Fibroblast of skin of right quadriceps (primary cell): ENCODE measurements at places on chromosomes 1 and 21.
A peak's percentile ranks its signal among the peaks of the same experiment; 100 is the strongest.

- no peak for DNase-seq
Measured at GRCh38 chr1:159823406-159823805, 3.3 kb upstream of the SLAMF8 start.

GRCh38 chr1:56418151-56418631 is 161.2 kb downstream of the PLPP3 start:
- no peak for DNase-seq

GRCh38 chr1:23904748-23905357 is 8.3 kb downstream of the CNR2 start:
- no peak for DNase-seq

DNA sequence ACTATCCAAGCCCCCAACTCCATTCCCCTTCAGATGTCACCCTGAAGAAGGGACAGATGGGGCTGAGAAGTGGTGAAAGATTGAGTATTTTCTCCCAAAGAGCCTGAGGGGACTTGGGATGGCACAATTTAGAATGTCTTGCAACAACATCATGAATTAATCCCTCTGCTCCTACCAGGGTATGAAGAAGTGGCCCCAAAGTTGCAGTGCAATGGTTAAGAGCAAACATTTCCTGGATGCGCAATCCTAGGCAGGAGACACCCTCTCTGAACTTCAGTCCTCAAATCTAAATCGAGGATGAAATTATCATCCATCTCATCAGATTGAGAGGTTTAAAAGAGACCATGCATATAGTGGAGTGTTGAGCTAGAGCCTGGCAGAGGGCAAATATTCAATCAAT is 28.6 kb upstream of the CITED4 start:
- DNase-seq: no peak

- DNase-seq: peak; percentile 71
Measured at GRCh38 chr1:57063406-57064125, 97.8 kb upstream of the C8B start.

- peak; percentile 12 for DNase-seq
Measured at GRCh38 chr1:183454377-183454776, 17.9 kb upstream of the SMG7 start.

- no peak for DNase-seq
Measured at GRCh38 chr1:67491280-67491679, 61.1 kb upstream of the SERBP1 start.

- DNase-seq: peak; percentile 73
Measured at GRCh38 chr1:216462066-216462775, 39.0 kb upstream of the USH2A start.

DNA sequence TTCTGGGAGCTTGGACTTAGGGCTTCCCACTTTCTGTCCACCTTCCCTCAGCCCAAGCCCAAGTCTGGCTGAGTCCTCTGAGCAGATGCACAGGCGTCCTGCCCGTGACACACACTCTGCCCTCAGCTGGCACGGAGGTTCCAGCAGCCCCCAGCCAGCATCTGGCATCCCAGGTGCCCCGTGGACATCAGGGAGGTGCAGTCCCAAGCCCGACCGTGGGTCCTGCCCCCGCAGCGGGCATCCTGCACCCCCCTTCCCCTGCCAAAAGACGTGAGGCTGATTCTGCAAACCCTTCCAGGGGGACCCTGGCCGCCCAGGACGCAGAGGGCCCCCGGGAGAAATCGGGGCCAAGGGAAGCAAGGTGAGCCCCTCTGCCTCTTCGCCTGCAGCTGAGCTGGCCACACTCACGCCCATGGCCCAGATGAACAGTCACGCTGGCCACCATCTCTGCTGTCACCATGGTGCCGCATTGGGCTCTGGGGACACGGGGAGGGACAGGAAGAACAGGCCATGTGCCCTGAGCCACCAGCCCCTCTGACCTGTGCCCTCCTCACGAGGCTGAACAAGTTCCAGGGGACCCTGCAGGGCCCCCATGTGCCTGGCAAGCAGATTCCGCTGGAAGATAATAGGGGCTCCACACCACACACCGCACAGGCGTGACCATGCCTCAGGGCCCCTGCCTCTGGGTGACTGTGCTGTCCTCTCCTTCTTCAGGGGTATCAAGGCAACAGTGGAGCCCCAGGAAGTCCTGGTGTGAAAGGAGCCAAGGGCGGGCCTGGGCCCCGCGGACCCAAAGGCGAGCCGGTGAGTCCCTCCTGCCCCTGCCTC is 20.6 kb downstream of the COL6A2 start:
- no peak for DNase-seq

GRCh38 chr1:221228594-221228993 is 349.4 kb downstream of the HLX start:
- DNase-seq: no peak

DNA sequence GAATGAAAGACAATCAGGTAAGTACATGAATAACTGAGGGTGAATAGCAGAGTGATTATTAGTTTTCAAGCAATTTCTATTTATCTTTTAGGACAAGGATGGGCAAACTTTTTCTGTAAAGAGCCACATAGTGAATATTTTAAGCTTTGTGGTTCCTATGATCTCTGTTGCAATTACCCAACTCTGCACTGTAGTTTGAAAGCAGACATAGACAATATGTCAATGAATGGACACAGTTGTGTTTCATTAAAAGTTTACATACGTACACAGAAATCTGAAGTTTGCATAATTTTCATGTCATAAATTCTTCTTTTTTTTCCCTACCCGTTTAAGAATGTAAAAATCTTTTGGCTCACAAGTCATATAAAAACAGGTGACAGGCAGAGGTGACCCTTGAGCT is 71.4 kb downstream of the ZNF281 start:
- DNase-seq: peak; percentile 57

- no peak for DNase-seq
Measured at GRCh38 chr1:110455151-110455550, 4.2 kb downstream of the PROK1 start.

DNA sequence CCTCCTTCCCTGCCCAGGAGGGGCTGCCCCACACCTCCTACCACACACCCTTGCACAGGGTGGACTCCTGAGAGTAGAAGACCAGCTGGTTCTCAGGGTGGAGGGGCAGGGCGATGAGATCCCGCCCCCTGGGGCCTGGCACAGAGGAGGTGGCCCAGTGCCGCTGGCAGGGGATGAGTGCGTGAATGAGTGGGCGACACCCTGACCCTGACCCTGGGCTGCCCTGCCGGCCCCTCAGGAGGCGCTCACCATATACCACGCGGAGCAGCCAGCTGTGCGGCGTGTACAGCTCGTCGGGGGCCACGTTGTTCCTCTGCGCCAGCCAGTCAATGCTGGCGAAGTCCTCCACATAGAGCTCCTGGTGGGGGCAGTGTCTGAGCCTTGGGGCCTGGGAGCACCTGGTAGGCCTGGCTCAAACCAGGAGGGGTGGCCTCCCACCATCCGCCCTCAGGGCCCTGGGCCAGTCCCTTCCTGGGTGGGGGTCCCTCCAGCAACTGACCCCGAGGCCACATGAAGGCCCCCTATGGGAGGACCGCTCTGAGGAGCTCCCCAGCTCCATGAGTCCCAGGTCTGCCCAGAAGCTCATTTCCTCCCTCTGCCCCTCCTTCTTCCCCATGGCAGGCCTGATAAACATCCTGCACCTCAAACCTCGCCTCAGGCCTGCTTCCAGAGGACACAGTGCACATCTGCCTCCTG is 13.0 kb downstream of the LSS start:
- no peak for DNase-seq

GRCh38 chr1:197065559-197065958 is 1.5 kb downstream of the F13B start:
- peak; percentile 67 for DNase-seq

GRCh38 chr1:17569200-17570139 is 30.0 kb downstream of the ARHGEF10L start:
- DNase-seq: peak; percentile 81

GRCh38 chr1:238296371-238296770 is 405.6 kb upstream of the ZP4 start:
- no peak for DNase-seq

DNA sequence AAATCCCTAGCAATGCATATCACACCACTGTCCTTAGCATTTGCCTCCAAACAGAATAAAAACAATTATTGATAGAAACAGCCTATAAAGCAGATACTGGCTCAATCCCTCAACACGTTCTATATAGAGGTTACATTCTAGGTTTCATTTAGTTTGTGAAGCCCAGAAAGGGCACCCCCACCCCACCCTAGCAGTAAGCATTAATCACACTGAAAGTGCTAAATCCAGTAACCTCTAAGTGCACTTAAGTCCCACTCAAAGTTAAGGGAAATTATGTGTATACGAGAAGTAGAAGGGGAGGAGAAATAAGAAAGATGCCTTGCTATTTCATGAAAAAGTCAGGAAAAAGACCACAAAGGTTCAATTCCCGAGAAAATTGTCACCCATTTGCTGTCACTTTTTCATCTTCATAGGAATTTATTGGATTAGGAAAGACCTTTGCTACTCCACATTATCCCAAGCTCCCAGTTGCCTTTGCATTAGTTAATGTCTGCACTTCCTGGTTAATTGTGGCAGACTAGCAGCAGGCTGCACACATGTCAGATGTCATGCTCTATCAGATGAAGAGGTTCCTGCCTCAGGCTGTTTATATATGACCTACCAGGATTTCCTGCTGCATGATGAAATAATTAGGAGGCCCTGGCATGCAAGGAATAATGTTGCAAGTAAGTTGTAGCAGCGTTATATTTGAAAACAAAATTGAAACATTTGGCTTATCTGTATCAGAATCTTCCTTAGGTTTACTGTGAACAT is 54.5 kb upstream of the LHX8 start:
- peak; percentile 0 for DNase-seq

DNA sequence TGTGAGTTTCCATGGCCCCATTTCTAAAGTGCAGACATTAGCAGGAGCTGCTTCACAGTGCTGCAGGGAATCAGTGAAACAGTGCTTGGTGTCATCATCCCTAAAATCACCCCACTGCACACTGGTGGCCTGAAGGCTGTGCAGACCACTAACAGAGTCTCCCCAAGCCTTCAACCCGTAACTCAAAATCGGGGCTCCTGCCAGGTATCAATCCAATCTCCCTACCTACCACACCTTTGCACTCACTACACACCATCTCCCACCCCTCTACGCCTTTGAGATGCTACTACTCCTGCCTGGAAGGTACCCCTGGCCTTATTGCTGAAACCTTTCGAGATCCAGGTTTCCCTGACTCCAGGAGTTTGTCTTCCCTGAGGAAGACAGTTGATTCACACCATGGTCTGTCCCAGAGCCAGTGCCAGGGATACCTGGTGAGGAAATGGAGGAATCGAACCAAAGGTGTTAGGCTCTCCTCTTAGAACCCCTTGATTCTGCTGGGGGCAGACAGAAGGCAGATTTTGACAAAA is 25.5 kb downstream of the SLC2A1 start:
- no peak for DNase-seq

DNA sequence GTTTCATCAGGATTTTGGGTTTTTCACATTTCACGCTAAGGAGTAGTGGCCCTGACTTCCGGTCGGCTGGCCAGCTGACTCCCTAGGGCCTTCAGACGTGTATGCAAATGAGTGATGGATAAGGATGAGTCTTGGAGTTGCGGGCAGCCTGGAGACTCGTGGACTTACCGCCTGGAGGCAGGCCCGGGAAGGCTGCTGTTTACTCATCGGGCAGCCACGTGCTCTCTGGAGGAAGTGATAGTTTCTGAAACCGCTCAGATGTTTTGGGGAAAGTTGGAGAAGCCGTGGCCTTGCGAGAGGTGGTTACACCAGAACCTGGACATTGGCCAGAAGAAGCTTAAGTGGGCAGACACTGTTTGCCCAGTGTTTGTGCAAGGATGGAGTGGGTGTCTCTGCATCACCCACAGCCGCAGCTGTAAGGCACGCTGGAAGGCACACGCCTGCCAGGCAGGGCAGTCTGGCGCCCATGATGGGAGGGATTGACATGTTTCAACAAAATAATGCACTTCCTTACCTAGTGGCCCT is 23.1 kb upstream of the TNFRSF1B start:
- DNase-seq: peak; percentile 80

DNA sequence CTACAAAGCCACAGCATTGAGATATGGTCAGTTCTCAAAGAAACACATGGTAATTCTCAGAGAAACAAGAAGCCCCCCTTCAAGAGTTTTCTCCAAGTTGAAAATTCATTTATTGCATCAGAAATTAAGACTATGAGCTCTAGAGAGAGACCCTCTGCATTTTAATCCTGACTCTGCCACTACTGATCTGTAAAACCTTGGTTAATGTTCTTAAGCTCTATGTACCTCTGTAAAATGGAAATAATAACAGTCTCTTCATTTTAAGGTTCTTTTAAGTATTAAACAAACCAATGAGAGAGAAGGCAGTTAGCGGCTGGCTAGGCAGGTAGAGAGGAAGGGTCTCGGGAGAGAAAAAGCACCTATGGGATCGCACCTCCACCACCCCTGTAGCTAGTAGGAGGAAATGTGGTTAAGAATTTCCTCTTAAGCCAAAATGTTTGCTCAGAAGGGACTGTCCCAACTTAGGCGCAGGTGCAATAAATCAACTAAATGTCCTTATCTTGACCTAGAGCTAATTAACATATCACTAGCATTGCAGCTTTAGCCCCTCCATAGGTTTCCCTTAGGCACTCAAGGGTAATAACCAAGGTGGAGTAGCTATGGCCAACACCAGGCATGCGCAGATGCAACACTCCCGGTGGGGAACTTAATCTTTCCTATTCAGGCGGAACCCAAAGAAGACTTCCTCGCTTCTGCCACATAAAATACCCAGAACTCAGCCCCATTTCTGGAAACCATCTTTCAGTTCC is 1685.4 kb downstream of the MRPL39 start:
- no peak for DNase-seq
